Testis (tissue), 5 donors: ENCODE measurements at places on chromosomes 7 and 10. TPM values are rescaled to one million over a fixed set of nuclear protein-coding genes. Genes with fewer than 3 reads are reported as not detected.

The ADAM12 gene
- polyA plus RNA-seq, result 2.8 TPM

The NKX6-2 gene
- polyA plus RNA-seq, result 2.0 TPM

The HYAL4 gene
- polyA plus RNA-seq, result 2.4 TPM

The SYT15 gene
- polyA plus RNA-seq, result 2.1 TPM

The ACBD7 gene
- 5.6 TPM for polyA plus RNA-seq

The HMX3 gene
- not detected for polyA plus RNA-seq

- no peaks in the 10 kb centered on the region for H3K36me3 ChIP-seq
- H3K4me1 ChIP-seq, result no peaks in the 10 kb centered on the region
- no peak overlapping the region for H3K4me3 ChIP-seq
- H3K27ac ChIP-seq, result no peak overlapping the region
- DNase-seq, result no peak
- H3K27me3 ChIP-seq, result no peaks in the 10 kb centered on the region
Observed at GRCh38 chr10:34467902-34468301, 347.2 kb downstream of the PARD3 start.

DNA sequence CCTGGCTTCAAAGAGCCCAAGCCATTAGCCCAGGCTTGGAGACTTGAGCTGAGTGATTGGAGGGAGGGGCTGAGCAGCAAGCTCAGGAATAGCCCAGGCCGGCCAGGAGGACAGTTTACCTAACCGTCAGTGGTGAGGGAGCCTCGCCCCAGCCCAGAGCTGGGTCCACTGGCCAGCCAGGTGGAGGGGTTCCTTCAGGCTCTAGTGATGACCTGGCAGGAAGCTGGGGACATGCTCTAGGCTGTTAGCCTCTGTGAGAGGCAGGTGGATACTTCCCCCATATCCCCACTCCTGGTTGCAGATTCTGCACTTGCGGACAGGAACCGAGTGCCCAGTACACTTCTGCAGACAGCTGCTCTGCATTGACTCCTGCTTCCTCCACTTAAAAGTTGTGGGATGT is 61.2 kb upstream of the ANTXRL start:
- H3K27me3 ChIP-seq, result no peaks in the 10 kb centered on the region
- H3K4me3 ChIP-seq, result no peak overlapping the region
- DNase-seq, result peak; percentile 9
- H3K36me3 ChIP-seq, result no peaks in the 10 kb centered on the region

- H3K36me3 ChIP-seq, result no peaks in the 10 kb centered on the region
- DNase-seq, result peak; percentile 77
- no peaks in the 10 kb centered on the region for H3K27me3 ChIP-seq
- peaks cover 15% of the 10 kb centered on the region for H3K4me1 ChIP-seq
- H3K27ac ChIP-seq, result peak within 1 kb of the TSS; percentile 91
Observed at GRCh38 chr10:119165171-119166117, at the start of gene SFXN4. Gene SFXN4, minus strand, starts transcription at chr10:119165714. Its CDS starts 67 bp downstream, at chr10:119165647.

- H3K36me3 ChIP-seq, result no peaks in the 10 kb centered on the region
- no peaks in the 10 kb centered on the region for H3K27me3 ChIP-seq
- DNase-seq, result no peak
- H3K27ac ChIP-seq, result no peak overlapping the region
- H3K4me1 ChIP-seq, result no peaks in the 10 kb centered on the region
Observed at GRCh38 chr7:70761711-70762328, 370.1 kb upstream of the GALNT17 start.

GRCh38 chr10:50152792-50153272 is 85.1 kb downstream of the WASHC2A start:
- no peaks in the 10 kb centered on the region for H3K36me3 ChIP-seq
- no peaks in the 10 kb centered on the region for H3K4me1 ChIP-seq
- DNase-seq, result no peak

GRCh38 chr7:101106386-101106785 is 20.5 kb upstream of the SERPINE1 start:
- no peaks in the 10 kb centered on the region for H3K27me3 ChIP-seq
- no peak overlapping the region for H3K27ac ChIP-seq
- peaks cover 4% of the 10 kb centered on the region for H3K4me1 ChIP-seq
- H3K36me3 ChIP-seq, result no peaks in the 10 kb centered on the region

- DNase-seq, result no peak
- no peaks in the 10 kb centered on the region for H3K36me3 ChIP-seq
- H3K27me3 ChIP-seq, result no peaks in the 10 kb centered on the region
- no peak overlapping the region for H3K4me3 ChIP-seq
- H3K4me1 ChIP-seq, result no peaks in the 10 kb centered on the region
- no peak overlapping the region for H3K27ac ChIP-seq
Observed at GRCh38 chr10:128963211-128964099, 503.6 kb upstream of the MGMT start.

GRCh38 chr10:1559761-1560160 is 177.6 kb downstream of the ADARB2 start:
- H3K4me1 ChIP-seq, result no peaks in the 10 kb centered on the region
- H3K27me3 ChIP-seq, result no peaks in the 10 kb centered on the region
- H3K4me3 ChIP-seq, result no peak overlapping the region
- H3K27ac ChIP-seq, result no peak overlapping the region
- no peaks in the 10 kb centered on the region for H3K36me3 ChIP-seq
- no peak for DNase-seq

DNA sequence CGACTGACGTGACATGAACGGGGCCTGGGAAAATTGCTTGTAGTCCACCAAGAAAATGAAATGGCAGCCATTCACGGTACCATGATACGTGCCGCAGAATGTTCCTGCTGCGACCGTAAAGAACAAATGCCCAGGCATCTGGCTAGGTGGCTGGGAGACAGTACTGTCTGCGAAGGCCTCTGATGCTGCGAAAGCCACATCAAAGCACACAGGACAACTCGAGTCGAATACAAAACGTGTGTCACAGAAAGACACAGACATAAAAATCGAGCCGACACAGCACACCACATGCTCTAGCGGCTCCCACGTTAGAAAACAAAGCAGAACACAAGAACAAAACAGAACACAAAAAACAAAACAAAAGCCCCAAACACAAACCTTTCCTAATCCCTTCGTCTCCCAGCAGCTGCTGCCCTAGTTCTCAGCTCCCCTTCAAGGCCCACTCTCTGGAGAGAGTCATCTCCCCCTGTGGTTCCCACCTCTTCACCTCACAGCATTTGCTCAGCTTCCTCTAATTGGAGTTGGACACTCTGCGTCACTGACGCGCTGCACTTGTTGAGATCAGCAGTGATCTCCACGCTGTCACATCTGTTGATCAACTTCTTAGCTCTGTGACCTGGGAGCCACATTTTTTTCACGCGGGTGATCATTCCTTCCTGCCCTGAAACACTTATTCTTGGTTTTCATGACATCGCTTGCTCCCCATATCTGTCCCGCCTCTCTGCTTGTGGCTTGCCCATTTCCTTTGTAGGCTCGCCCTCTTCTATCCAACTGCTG is 112.2 kb downstream of the CLEC2L start:
- no peaks in the 10 kb centered on the region for H3K4me1 ChIP-seq
- no peaks in the 10 kb centered on the region for H3K27me3 ChIP-seq
- no peak overlapping the region for H3K27ac ChIP-seq
- H3K4me3 ChIP-seq, result no peak overlapping the region
- DNase-seq, result no peak

GRCh38 chr7:115110523-115110922 is 188.6 kb downstream of the MDFIC start:
- no peaks in the 10 kb centered on the region for H3K27me3 ChIP-seq
- no peak for DNase-seq
- no peak overlapping the region for H3K27ac ChIP-seq
- no peaks in the 10 kb centered on the region for H3K36me3 ChIP-seq
